ENCODE measurements at places on chromosomes 2 and 18.

GRCh38 chr2:155169317-155169716 lies 470.8 kb downstream of the KCNJ3 start:
- no peak for DNase-seq

- DNase-seq: no peak
These were observed 39.4 kb upstream of the MAP4K3 start for GRCh38 chr2:39476524-39476923.

DNA sequence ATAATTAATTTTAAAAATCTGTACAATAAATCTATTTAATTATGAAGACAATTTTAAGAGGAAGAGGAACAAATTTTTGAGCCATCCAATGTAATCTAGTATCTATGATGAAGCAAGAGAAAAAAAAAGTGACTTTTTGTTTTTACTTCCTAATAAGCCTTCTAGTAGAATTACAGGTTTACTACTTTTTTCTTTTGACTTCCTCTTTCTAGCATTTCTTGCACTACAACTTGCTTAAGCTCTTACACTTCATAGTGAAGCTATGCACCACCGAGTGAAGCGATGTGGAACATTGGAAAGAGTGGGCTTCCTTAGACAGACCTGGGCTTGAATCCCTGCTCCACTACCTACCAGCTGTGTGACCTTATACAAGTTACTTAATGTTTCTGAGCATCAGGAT lies 2.1 kb downstream of the SERPINB2 start:
- DNase-seq: peak; percentile 73

GRCh38 chr2:101428422-101429176 lies 41.3 kb upstream of the CREG2 start:
- no peak for DNase-seq

DNA sequence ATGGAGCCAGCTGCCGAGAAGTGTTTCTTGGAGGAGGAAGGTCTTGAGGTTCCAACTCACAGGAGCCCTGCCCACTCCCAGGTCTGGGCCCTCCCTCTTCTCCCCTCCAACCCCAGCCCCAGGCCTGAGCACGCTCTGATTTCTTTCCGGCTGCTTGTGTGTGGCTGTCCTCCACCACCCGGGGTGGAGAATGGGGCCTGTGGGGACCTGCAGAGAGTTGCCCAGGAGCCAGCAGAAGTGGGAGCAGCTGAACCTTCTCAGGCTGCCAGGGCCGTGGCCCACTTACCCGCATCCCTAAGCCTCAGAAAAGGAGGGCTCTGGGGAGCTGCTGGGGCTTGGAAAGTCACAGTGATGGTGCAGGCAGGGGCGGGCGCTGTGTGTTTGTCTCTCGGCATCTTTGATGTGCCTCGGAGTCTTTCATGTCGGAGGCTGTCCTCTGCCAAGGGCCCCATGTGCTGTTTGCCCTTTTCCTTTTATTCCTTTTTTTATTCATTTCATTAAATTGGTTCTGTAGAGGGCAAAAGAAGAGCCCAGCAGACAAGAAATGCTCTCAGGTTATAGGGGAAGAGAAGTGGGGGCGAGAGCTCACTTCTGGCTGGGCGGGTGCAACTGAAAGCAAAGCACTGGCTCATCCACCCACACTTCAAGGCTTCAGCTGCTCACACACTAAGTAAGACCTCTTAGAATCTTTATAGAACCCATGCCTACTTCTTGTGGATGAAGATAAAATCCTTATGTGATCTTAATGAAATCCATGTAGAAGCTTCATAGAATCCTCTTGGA lies 52.5 kb downstream of the SDC1 start:
- DNase-seq: no peak

- DNase-seq: no peak
These were observed 76.7 kb downstream of the MRPS9 start for GRCh38 chr2:105114551-105114950.

GRCh38 chr2:65918760-65919187 lies 486.4 kb upstream of the SPRED2 start:
- DNase-seq: no peak

DNA sequence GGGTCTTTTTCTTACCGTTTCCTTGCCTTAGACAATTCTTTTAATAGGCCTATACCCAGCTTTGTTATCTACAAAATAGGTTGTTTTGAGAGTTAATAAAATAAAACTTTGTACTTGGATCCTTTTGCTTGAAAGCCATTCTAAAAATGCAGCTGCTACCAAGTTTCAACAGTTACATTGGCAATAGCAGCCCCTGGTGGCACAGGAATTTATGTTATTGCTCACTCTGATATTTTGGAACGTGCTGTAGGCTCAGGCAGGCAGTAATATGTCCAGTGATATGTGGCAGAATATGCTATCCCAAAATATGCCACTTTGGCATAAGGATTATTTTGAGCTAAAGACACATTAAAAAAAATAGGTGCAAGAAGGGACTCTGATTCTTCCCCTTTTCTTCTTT lies 6.7 kb upstream of the COMMD1 start:
- DNase-seq: no peak

DNA sequence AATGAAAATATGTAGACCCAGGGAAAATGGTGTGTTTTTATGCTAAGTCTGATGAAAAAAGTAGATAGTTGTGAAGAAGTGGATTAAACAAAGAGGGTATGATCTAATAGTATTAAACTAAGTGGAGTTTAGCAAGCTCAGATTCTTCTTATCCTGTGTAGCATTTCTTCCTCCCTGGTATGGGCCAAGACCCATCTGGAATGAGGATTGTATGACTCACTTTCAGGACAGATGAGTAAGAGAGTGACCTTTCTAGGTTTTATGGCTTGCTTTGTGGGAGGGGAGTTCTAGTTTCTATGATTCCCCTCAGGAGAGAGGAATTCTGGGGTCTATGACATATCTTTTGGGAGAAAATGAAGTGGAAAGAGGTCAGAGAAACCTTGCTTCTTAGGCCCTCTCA lies 550.1 kb downstream of the SPAG16 start:
- no peak for DNase-seq

GRCh38 chr2:165469417-165469816 lies at the start of gene CSRNP3:
TSS of gene CSRNP3 (plus strand) at chr2:165469698. CDS start at chr2:165595066, 125,368 bp downstream.
- DNase-seq: no peak

GRCh38 chr2:182949052-182949451 lies 82.6 kb upstream of the FRZB start:
- no peak for DNase-seq

GRCh38 chr2:127175751-127176354 lies 44.2 kb downstream of the CYP27C1 start:
- no peak for DNase-seq

- no peak for DNase-seq
These were observed 427.5 kb upstream of the KLHL29 start for GRCh38 chr2:22957446-22957845.

DNA sequence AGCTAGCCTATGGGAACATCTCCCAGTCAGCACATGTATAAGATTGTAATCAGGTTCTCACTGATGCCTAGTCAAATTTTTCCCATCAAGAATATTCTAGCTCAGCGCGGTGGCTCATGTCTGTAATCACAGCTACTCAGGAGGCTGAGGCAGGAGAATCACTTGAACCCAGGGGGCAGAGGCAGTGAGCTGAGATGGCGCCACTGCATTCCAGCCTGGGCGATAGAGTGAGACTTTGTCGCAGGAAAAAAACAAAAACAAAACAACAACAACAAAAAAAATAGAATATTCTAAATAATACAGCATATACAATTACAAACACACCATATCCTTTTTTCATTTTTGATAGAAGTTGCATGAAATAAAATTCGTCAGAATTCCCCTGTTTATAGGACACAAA lies 67.5 kb upstream of the MYCN start:
- no peak for DNase-seq

- DNase-seq: no peak
These were observed 420.8 kb upstream of the SPHKAP start for GRCh38 chr2:228602288-228602687.

- no peak for DNase-seq
These were observed 7.8 kb downstream of the ATG4B start for GRCh38 chr2:241645056-241645914.

DNA sequence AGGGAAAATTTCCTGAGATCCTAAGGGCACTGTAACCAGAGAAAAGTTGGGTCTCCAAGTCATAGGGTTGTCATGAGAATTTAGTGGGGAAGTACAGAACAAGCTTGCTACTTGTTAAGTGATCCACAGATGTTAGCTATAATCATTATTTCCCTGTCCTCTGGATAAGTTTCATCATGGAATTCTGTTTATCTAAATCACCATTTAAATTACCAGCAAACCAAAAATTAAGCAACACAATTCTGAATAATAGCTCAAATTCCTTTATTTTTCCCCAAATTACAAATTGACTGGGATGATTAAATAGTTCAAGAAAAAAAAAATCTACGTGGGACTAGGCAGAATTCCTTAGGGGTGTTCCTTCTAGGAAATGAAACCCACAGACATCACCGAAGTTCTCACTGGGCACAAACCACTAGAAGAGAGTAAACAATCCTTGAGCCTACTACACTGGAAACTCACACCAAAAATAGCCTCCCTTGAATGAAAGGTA lies 159.5 kb downstream of the COL6A3 start:
- no peak for DNase-seq

DNA sequence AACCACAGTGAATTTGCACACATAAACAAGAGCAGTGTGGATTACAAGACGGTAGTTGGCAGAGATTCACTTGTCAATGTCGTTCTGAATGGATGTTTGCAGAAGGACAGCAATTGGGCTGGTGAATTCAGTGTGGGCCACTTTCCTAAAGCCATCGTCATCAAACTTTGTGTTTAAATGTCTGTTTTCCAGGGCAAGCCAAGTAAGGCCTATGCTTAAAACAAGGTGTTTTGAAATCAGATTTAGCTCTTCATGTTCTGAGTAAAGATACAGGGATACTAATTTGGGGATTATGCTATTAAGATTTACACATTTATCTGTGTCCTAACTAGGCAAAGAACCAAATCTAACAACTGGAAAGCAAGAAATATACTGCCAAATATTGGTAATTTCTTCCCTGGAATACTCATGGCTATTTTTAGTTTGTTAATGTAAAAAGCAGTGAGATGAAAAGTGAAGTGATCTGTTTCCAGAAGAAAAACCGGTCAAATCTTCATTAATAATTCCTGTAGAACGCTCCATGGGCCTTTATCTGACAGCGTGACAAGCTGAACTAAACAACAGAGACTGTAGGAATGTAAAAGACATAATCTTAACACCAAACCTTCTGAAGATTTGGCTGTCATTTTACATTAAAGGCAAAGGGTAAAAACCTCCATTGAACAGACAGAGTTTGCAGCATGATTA lies 175.7 kb downstream of the ICOS start:
- DNase-seq: no peak

- DNase-seq: no peak
These were observed 42.7 kb upstream of the POLE4 start for GRCh38 chr2:74915743-74916142.

GRCh38 chr18:63160172-63160995 lies 159.2 kb downstream of the BCL2 start:
- no peak for DNase-seq

DNA sequence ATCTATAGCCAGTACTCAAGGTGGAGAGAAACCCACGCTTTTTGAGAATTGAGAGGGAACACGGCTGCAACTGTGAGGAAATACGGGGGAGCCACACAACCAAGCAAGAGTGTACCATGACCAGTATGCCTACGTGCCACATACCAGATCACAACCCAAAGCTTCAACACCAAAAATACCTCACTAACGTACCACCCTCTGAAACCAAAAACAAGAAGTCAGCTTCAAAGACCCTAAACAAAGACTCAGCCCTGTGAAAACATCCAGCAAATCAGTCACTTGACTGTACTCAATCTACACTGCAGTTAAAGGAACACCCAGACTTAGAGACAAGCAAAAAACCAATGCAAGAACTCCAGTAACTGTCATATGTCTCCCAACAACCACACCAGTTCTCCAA lies 17.0 kb downstream of the RNU4ATAC start:
- no peak for DNase-seq

DNA sequence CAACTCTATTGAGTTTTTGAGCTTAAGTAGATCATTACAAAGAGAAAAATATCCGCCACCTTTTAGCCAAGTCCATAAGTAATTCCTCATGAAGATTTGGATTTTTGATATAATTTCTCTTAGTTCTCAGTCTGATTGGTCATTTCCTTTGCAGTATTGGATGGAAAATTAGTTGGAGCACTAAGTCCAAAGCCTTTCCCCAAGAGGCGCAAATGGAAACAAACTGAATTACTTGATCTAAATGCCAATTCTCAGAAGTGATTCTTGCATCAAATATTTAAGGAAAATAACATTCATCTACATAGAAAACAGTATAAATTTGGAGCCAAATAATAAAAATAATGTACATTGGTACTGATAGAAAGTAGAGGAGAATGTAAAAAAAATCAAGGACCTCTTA lies 115.6 kb downstream of the CACNB4 start:
- DNase-seq: no peak
